HS-27A (cell line): ENCODE measurements at places on chromosomes 7 and 10.

GRCh38 chr10:12966067-12966466, 35.4 kb downstream of the CCDC3 start:
- no peak for DNase-seq

DNA sequence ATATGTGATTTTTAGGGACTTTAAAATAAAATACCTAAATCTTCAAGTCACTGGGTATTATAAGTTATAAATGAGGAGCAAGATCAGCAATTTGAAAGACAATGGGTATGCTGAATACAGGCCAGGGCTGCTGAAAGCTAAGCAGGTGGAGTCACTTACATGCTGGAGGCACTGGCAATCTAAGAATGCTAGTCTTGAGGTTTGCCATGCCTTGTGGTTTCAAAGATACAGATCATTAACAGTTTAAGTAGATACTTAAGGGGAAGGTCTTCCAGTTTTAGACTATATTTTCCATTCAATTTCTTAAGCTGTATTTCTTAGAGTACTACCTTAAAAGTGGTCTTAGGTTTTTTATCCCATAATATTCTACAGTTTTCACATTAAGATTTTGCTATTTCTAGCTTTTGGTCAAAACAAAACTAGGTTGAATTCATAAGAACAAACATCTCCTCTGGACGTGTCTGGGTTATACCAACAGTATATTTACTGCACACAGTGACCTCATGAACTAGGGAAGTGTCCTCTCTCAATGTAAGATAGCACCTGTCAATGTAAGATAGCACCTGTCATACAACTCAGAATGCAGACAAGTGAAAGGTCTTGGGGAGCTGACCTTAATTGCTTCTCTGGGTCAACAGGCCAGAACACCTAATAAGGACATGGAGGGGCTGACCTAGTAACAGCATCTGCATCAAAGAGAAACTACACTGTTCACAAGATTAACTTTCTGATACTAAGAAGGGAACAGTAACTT, 2.0 kb downstream of the SRI start:
- no peak for DNase-seq

DNA sequence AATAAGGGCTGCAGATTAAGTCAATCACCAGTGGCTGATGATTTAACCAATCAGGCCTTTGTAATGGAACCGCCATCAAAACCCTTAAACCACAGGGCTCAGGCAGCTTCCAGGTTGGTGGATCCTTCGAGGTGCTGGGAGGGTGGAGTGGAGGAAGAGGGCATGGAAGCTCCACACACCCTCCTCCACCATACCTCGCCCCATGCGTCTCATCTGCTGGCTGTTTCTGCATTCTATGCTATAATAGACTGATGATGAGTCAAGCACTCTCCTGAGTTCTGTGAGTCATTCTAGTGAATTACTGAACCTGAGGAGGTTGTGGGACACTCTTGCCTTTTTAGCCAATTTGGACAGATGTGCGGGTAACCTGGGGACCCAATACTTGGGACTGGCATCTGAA, 43.9 kb downstream of the CHST15 start:
- DNase-seq = no peak

GRCh38 chr7:22601812-22602565, 102.0 kb upstream of the STEAP1B start:
- DNase-seq = no peak

- no peak for DNase-seq
These were observed 61.5 kb upstream of the FERD3L start for GRCh38 chr7:19206721-19207120.

DNA sequence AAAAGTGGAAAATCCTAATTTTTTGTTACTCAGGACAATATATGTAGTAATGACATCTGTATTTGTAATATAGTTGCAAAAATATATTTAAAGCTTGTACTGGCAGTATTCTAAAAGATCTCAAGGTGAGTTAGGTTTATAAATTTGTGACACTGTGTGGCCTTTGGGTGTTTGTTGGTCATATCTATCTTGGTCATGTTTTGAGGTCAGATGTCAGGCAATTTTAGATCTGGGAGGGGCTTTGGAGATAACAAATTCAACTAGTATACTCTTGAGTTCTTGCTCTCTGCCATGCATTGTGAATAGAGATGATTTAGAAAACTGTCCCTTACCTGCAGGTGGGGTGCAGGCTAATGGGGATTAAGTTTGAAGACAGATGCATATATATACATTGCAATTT, 3.1 kb downstream of the TBC1D12 start:
- no peak for DNase-seq

DNA sequence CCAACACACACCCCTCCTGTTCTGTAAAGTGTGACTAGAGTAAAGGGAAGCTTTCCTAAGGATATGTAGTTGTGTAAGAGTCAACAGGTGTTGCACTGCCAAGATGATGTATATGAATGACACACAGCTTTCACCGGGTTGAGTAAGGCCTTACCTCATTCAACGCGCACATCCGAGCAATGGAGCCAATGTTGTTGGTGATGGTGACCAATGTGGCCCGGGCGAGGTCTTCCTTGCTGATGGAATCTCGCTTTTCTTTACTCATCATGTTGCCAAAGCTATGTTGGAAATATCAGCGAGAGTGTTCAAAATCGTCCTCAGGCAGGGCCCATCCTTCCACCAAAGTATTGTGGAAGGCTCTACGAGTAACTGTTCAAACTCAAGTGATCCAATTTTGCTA, 52.0 kb downstream of the PANK1 start:
- DNase-seq = no peak

- no peak for DNase-seq
These were observed 25.9 kb downstream of the TBXAS1 start for GRCh38 chr7:139854803-139855497.

GRCh38 chr10:133400624-133401424, 6.9 kb downstream of the MTG1 start:
- no peak for DNase-seq

DNA sequence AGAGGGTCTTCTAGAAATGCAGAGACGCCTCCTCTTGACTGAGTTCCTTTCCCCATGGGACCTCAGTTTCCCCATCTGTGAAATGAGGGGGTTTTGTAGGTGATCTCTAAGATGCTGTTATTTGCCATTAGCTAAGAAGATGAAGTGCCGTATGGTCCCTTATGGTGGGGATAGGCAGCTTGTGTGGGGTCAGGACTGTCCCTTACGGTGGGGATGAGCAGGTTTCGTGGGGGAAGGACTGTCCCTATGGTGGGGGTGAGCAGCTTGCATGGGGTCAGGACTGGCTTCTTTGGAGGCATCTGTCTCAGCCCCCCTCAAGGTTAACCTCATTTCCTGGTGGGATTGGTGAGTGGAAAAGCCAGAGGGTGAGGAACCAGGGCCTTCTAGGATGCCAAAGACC, 148.3 kb upstream of the GPR26 start:
- no peak for DNase-seq
